ENCODE measurements at places on chromosomes 16 and 17. TPM values are rescaled to one million over a fixed set of nuclear protein-coding genes. Genes with fewer than 3 reads are reported as not detected.

The SECTM1 gene
- 12.4 TPM for total RNA-seq

The JUP gene
- total RNA-seq: 2,029 TPM

The SLC35G3 gene
- not detected for total RNA-seq

The CCL1 gene
- total RNA-seq: not detected

The MILR1 gene
- 1.8 TPM for total RNA-seq

DNA sequence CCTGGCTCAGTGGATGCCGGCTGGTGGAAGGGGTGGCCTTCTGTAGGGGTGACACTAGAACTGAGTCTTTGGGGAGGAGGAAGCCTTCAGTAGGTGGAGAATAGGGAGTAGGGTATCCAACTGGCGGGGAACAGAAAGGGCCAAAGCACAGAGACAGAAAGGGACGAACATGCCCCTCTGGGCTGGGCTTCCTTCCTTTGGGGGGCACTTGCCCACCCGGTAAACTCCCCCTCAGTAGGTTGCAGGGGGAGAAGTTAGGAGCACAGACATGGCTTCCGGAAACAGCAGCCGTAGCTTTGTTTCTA is 774 bp downstream of the ENGASE start:
- DNase-seq: no peak

DNA sequence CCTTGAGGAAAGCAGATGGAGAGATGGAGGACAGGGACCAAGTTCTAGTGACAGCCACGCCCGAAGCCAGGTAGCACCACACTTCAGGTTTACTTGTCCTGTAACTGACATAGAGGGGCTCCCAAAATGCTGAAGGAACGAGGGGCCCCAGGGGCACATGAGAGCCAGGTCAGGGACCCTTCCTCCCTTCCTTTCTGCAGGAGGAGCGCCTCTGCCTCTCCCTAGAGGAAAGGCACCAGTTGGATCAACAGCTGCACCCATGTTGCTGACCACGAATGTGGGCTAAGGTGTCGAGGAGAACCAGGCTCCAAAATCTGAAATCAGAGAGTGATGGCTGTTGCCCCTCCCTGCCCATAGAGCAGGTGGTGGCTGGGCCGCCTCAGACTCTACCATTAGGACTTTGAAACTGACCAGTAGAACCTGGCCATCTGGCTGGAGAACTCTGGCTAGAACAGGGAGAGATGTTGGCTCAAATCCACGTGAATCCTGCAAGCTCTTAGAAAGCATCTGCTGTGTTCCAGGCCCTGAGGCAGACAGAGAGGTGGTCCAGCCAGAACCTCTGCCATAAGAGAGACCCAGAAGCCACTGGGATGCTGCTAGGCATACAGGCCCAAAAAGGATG is 218.8 kb downstream of the KATNIP start:
- no peak for DNase-seq

DNA sequence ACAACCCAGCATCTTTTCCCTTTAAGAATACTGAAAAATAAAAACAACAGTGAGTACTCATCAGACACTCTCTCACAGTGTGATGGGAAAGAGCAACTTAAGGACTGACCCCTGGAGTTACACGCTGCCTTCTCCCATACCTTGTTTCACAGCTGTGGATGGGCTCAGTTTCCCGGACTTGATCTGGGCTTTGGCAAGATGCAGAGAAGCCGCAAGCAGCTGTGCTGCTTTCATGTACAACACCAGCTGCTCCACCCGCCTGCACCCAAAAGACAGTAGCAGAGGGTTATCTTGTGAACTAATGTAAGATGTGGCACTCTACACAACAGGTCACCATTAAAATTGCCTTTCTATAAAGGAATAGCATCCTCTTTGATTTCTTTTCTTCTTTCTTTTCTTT is 32.7 kb upstream of the ALDH3A1 start:
- DNase-seq: no peak

- no peak for DNase-seq
Measured at GRCh38 chr17:57352665-57353175, 96.4 kb downstream of the MSI2 start.

DNA sequence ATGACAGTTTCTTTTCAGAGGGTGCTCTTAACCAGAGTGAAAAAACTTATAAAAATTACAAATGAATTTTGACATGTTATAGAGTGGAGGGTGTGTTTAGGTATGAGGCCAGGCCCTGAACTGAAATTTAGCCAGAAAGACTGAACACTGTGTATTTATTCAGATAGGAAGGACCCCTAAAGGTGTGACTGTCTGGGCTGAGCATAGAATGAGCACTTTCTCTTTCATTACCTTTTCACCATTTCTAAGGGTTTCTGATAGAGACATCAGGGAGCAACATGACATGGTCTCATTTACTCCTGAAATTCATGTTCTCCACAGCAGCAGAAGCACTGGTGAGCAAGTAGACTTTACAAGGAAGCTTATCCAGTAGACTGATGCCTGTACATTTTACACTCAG is 32.9 kb downstream of the MRTFB start:
- DNase-seq: no peak

DNA sequence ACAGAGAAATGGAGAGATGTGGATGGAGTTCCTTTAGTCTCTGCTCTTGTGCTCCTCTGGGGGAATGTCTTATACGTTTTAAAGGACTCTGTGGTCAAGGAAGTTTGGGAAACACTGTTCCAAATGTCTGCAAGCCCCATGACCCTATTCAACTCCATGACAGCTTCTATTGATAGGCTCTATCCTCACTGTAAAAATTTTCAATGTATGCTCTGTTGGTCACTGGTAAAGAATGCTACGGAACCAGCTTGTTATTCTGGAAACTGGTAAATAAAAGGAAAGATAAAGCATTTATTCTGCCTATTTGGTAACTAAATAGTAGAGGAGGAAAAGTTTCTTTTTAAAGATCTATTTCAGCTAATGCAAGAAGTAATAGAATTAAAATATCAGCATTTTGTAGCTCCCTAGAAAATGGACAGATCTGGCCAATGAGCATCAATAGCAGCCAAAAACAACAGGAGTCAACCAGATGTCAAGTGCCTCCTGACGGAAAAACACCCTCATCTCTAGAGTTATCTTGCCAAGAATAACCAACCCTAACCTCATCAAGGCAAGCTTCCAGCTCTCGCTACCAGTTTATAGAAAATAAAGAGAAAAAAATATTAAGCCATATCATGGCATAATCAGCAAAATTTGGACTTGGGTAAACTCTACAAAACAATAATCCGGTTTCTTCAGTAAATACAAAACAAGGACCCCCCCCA is 16.1 kb downstream of the GDE1 start:
- no peak for DNase-seq

GRCh38 chr17:31856750-31857149 is 2.3 kb downstream of the COPRS start:
- DNase-seq: no peak

- DNase-seq: no peak
Measured at GRCh38 chr17:33038740-33039139, 47.1 kb downstream of the SPACA3 start.

GRCh38 chr17:40610359-40610758 is 37.3 kb downstream of the SMARCE1 start:
- DNase-seq: no peak

DNA sequence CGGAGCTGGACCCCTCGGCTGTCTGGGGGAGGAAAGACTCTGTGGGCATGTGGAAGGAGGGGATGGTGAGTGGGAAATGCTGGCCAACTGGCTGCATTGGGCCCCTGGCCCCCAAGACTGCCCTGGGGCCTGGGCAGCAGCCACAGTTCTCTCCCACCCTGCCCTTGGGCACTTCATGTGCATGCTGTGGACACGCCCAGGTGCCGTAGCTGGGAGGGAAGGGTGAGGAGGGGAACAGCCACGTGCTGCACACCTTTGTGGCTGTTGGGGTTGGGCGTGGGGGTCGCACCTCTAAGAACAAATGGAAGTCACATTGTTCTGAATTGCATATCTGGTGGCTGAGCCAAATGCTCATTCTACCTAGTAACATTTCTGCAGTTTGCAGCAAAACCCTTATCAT is 11.9 kb upstream of the ZNHIT3 start:
- no peak for DNase-seq

- DNase-seq: no peak
Measured at GRCh38 chr17:72922219-72922618, 170.3 kb downstream of the SLC39A11 start.

- DNase-seq: peak; percentile 40
Measured at GRCh38 chr17:21104608-21105007, 22.2 kb upstream of the DHRS7B start.

DNA sequence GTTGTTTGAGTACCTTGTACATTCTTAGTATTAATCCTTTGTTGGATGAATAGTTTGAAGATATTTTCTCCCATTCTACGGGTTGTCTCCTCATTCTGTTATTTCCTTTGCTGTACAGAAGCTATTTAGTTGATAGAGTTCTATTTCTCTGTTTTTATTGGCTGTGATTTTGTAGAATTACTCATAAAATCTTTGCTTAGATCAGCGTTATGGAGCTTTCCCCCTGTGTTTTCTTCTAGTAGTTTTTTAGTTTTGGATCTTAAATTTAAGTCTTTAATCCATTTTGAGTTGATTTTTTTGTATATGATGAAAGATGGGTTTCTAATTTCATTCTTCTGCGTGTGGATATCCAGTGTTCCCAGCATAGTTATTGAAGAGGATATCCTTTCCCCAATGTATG is 45.4 kb downstream of the NFATC3 start:
- no peak for DNase-seq

DNA sequence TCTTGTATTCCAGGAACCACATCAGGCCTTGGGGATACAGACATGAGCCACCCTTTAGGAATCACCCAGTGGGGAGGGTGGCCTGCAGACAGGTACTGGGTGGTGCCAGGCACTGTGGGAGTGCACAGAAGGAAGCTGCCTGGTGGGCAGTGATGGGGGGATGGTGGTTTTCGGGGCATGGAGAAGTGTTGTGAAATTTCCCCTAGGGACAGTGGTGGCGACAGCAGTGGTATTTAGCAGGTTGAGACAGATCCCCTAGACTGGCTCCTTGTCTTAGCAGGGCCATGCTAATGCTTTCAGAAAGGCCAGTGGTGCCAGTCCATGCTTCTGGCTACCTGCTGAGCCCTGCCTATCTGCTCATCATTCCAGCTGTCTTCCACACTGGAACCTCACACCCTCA is 129.6 kb downstream of the SPACA3 start:
- no peak for DNase-seq

GRCh38 chr16:88527186-88527936 is 42.8 kb upstream of the ZC3H18 start:
- no peak for DNase-seq

DNA sequence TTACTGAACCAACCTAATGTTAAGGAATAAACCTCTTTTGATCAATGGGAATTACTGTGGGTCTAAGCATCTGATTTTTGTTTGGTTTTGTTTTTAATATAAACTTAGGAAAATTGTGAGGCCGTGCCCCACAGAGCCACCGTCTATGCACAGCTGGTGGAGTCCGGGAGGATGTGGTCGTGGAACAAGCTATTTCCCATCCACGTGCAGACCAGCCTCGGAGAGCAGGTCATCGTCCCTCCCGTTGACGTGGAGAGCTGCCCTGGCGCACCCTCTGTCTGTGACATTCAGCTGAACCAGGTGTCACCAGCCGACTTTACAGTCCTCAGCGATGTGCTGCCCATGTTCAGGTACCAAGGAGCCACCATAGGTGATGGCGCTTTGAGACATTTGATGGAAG is 28.4 kb downstream of the PRMT7 start:
- no peak for DNase-seq

- DNase-seq: no peak
Measured at GRCh38 chr17:73135766-73136165, 29.0 kb upstream of the SSTR2 start.

DNA sequence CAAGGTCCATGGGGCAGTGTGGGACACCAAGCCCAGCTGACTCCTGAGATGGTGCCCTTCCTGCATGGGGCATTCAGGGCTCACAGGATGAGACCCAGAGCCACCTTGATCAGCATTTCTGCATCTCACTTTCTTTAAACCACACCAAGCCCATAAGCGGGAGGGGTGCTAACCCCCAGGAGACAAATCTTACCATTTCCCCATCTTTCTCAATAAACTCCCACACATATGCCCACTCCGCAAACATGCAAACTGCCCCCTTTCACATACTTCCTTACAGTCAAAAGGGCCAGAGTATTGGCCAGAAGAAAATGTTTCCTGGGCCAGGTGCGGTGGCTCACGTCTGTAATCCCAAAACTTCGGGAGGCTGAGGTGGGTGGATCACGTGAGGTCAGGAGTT is 3.7 kb upstream of the SLC39A11 start:
- no peak for DNase-seq

DNA sequence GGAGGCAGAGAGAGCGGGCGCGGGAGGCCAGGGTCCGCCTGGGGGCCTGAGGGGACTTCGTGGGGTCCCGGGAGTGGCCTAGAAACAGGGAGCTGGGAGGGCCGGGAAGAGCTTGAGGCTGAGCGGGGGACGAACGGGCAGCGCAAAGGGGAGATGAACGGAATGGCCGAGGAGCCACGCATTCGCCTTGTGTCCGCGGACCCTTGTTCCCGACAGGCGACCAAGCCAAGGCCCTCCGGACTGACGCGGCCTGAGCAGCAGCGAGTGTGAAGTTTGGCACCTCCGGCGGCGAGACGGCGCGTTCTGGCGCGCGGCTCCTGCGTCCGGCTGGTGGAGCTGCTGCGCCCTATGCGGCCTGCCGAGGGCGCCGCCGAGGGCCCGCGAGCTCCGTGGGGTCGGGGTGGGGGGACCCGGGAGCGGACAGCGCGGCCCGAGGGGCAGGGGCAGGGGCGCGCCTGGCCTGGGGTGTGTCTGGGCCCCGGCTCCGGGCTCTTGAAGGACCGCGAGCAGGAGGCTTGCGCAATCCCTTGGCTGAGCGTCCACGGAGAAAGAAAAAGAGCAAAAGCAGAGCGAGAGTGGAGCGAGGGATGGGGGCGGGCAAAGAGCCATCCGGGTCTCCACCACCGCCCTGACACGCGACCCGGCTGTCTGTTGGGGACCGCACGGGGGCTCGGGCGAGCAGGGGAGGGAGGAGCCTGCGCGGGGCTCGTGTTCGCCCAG is 1.2 kb upstream of the CBX4 start:
- DNase-seq: peak; percentile 67

DNA sequence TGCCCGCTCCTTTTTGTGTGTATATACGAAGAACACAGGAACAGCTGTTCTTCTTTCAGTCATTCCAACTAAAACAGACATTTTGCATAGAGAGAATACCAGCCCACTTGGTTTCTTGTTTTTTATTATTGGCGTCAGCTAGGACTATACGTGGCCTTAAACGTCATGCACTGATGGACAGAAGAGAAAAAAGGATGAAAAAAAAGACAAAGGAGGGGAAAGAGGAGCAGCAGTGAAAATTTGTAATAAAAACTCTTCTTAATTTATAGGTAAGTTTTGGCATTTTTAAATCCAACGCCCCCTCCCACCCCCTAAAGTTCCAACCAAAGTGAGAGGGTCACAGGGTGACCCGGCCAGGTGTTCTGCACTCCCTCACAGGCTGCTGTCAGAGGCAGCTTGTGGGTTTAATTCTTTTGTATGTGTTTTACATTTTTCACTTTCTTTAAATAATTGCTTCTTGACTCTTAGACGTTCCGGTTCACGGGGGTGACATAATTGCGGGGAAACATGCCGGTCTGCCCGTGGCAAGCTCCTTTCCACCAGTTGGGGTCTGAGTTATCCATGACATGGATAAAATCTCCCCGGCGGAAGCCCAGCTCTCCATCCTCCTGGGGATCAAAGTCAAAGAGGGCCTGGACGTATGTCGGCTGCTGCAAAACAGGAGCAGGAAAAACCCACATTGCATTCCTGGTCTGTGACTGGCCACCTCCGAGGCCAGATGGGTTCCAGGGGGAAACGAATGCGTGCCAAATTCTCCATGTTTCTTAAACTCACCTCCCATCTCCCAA is 30.9 kb upstream of the SLC25A19 start:
- DNase-seq: no peak

Measured in lower leg skin (tissue), 4 donors.